ENCODE measurements at places on chromosomes 3 and 15.
A peak's percentile ranks its signal among the peaks of the same experiment; 100 is the strongest.

GRCh38 chr3:29649815-29650547 is 369.1 kb downstream of the RBMS3 start:
- peak; percentile 18 for DNase-seq

DNA sequence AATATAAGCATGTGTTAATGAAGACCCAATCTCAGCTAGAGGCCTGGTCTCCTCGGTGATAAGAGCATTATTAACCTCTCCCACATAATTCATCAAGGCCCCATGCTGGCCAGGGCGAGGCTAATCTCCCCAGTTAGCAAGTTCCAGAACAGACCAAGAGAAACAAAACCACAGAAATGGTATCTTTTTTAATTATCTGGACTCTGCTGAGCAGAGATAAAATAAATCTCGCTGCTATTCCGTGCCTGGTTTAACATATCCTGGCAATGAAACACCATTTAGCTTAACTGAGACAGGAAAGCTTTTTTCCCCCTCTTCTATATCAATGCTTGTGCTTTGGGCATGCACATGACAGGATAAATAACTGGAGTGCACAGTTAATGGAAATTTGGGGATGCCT is 72.5 kb upstream of the ARHGEF3 start:
- no peak for DNase-seq

DNA sequence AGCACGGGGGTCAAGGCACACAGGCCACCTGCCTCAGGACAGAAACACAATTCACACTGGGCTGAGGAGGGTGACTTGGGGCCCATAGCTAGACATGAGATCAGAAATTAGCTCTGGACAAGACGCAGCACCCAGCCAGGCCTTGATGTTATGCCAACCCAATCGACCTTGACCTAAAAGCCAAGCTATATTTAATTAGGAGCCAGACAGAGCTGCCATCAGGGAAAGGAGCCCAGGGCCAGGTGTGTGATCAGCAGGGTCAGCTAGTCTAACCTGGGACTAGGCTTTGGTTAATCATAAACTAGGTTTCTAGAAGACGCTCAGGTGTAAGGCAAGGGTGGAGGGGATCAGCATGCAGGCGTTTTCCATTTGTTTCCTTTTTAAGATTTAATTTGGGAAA is 23.9 kb upstream of the SLC25A36 start:
- DNase-seq, result no peak

DNA sequence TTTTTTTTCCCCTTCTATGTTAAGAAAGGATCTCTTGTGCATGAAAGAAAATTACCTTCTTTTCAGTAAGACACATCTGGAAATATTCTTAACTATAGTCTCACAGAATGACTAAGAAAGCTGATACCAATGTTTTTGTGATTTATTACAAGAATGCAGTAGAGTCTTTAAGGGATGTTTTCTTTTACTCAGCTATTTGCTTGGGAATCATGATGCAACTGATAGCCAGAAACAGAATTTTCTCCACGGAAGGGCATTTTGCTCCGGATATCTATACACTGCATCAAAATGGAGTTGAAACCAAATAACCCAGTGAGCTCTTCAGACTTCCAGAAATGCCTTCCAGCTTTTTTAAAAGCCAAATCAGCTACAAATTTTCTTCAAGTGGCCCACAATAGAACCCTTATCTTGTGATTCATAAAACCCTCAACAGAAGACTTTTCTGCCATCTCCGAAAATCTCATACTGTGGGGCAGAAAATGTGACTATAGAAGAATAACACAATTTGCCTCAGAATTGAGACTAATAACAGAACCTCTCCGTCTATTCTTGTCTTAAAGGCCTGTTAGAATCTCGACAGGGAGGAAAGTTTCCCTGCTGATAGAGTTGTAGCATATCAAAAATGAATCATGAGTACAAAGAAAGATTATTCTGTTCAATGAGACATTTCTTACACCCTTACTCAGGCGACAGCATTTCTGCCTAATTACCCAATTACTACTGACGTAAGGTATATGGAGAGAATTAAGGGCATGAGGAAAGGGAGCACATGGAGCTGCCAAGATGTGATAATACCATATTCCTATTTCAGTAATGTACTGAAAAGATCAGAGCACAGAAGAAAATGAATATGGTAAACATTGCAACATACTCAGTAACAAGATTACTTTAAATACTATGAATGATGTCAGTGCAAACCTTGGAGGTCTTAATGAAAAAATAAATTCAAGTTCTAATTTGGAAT is 900.1 kb downstream of the ROBO1 start:
- no peak for DNase-seq

DNA sequence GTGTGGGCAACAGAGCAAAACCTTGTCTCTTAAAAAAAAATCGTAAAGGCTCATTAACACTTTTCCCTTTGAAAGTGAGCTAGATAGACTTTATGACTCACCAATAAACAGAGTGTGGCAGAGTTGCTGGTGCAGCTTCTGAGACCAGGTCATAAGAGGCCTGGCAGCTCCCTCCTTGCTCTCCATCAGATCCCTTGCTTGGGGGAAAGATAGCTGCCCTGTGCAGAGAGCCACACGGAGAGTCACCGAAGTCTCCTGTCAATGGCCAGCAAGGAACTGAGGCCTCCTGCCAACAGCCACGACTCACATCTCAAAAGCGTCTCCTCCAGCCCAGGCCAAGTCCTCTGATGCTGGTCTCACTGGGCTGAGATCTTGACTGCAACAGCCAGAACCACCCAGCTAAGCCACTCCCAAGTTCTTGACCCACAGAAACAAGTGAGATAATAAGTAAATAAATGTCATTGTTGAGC is 8.7 kb upstream of the GP9 start:
- DNase-seq, result no peak

DNA sequence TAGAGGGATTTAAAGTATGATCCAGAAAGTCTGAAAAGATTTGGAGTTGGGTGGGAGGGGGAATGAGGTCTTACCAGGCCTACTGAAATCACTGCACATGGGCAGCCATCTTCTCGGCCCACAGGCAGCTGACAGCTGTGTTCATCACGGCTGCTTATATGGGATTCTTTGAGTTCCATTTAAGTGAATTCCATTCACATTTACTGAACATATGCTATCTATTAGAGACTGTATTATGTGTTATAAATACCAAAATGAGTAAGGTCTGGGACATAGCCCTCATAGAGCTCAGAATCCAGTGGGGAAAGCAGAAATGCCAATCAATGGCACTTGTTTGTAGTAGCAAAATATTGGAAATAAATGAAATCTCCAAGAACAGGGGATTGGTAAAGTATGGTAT is 91.1 kb downstream of the TRIM42 start:
- no peak for DNase-seq

DNA sequence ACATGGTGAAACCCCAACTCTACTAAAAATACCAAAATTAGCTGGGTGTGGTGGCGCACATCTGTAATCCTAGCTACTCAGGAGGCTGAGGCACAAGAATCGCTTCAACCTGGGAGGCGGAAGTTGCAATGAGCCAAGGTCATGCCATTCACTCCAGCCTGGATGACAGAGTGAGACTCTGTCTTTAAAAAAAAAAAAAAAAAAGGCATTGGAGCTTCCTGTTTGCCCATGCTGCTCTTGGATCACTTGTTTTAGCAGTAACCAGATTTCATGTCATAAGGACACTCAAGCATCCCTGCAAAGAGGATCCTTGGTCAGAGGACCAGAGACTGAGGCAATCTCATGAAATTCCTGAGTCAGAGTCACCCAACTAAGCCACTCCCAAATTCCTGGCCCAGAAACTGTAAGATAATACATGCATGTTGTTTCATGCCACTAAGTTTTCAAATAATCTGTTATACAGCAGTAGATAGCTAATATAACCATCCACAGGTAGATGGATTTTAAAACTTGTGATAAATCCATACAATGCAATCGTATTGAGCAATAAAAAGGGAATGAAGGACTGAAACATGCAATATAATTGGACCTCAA is 82.0 kb upstream of the XXYLT1 start:
- no peak for DNase-seq

- no peak for DNase-seq
Measured at GRCh38 chr3:105284876-105285275, 81.8 kb upstream of the ALCAM start.

- no peak for DNase-seq
Measured at GRCh38 chr3:68759526-68760035, 172.8 kb downstream of the TAFA4 start.

DNA sequence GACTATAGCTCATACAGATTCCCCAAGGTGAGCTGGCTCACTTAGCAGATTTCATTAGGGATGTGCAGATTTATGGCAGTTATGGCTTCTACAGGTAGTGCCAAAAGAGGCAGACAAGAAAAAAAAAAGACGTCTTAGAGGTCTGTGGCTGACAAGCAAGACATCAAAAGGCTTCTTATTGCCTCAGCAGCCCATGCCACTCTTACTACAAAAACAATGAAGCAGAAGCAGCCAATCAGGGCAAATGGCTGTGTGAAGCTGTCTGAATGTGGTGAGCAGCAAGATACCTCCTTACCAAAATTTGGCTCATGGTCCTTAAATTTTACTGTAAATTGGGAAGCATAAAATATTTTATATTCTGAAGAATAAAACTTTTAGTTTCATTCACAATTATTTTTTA is 557.5 kb upstream of the GOLIM4 start:
- no peak for DNase-seq
